Tibial artery (tissue), 4 donors: ENCODE measurements at places on chromosomes 5 and 9.

- DNase-seq, result no peak
These were observed 14.7 kb upstream of the TDRD7 start for GRCh38 chr9:97397220-97397619.

- no peak for DNase-seq
These were observed 19.7 kb upstream of the HSDL2 start for GRCh38 chr9:112360047-112360804.

DNA sequence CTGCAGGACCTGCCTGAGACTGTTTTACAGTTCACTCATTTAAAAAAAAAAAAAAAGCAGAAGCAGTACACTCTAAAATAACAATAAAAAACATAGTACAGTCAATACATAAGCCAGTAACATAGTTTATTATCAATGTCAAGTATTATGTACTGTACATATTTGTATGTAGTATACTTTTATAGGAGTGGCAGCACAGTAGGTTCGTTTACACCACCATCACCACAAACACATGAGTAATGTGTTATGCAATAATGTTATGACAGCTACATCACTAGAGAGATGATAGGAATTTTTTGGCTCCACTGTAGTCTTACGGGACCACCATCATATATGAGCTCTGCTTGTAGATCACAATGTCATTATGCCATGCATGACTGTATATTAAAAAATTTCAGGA lies 462.8 kb downstream of the ISL1 start:
- DNase-seq, result no peak

DNA sequence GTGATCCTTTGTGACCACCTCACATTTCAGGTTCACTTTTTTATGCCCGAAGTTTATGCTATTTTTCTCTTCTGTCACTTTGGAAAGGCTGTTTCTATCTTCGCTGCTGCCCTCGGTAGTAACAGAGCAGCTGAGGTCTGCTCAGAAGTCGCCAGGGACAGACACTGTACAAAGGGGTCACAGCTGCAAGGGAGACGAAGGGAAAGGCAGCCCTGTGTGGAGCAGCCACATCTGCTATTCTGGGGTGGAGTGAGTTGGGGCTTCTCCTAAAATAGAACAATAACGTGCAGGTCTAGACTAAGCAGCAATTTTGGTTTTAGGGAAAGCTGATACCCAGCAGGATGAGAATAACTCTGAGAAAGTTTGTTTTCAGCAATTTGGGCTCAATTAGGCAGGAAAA lies 72.5 kb downstream of the ACTL7B start:
- no peak for DNase-seq

- no peak for DNase-seq
These were observed 912.3 kb upstream of the WWC1 start for GRCh38 chr5:167378894-167379723.

- no peak for DNase-seq
These were observed 66.7 kb upstream of the CAST start for GRCh38 chr5:96595300-96596090.

- DNase-seq, result no peak
These were observed 104.2 kb downstream of the SV2C start for GRCh38 chr5:76187386-76187785.

DNA sequence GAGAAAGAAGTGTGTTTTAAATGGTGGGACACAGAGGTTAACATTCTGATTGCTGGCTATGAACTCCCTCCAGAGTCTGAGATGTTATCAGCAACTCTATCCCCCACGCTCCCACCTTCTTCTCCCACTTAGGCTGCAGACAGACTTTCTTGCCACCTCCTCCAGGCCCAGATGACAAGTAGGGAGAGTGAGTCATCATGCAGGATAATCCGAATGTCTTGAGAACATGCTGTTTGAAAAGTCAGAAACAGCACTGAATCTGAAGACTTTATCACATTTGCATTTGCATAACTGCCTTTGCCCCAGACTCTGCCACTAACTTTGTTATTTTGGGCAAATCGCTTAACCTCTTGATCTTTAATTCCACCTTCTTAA lies 139.8 kb downstream of the ESM1 start:
- no peak for DNase-seq

GRCh38 chr5:111227801-111228200 lies 3.6 kb downstream of the CAMK4 start:
- no peak for DNase-seq

GRCh38 chr9:101571114-101571513 lies 23.7 kb downstream of the PPP3R2 start:
- DNase-seq, result no peak

DNA sequence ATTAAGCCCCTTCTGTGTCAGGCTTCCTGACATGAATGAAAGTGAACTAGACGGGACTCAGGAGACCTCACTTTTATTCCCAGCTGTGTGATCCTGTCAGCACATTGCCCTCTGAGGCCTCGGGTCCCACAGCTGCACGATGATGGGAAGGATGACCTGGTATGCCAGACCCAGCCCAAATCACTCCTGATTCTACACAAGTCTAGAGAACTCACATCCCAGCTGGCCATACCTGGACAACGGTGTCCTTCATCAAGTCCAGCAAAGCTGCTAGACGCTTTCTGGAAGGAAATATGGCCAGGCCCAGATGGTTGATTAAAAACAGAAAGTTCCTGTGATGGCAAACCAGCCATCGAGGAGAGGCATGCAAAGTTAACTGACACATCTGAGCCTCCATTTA lies 118.0 kb upstream of the FSTL4 start:
- DNase-seq, result no peak

- DNase-seq, result no peak
These were observed 6.1 kb downstream of the TNFSF8 start for GRCh38 chr9:114924327-114924726.

- DNase-seq, result no peak
These were observed 5.6 kb downstream of the ADGRD2 start for GRCh38 chr9:124455820-124456219.

DNA sequence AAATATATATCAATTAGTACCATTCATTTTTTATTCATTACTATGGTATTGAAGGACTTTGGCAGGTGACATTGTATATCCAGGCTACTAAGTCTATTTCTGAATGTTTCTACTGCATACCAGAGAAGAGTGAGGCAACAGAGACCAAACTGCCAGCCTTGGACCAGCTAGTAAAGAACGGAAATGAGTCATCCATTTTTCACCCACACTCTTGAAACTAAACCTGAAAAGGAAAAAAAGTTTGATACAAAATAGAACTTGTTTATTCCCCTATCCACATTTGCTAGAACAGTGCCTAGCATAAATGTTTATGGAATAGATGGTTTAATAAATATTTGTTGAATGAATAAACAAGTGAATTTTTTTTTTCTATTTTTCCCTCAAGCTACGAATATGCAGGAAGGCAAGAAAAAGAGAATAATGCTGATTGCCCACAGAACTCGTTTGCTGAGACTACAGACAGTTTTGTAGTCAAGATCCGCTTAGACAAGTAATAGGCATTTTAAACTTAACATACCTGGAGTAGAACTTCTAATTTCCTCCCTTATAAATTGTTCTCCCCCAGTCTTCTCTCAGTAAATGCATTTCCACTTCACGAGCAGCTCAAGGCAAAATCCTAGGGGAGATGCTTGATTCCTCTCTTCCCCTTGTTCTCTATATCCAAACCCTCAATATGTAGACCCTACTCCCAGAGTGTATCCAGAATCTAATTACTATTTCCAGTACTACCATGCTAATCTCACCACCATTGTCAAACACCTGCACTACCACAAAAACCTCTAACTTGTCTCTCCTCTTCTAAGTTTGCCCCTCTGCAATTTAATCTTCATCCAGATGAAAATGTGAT lies 146.2 kb upstream of the RASA1 start:
- peak; percentile 42 for DNase-seq

DNA sequence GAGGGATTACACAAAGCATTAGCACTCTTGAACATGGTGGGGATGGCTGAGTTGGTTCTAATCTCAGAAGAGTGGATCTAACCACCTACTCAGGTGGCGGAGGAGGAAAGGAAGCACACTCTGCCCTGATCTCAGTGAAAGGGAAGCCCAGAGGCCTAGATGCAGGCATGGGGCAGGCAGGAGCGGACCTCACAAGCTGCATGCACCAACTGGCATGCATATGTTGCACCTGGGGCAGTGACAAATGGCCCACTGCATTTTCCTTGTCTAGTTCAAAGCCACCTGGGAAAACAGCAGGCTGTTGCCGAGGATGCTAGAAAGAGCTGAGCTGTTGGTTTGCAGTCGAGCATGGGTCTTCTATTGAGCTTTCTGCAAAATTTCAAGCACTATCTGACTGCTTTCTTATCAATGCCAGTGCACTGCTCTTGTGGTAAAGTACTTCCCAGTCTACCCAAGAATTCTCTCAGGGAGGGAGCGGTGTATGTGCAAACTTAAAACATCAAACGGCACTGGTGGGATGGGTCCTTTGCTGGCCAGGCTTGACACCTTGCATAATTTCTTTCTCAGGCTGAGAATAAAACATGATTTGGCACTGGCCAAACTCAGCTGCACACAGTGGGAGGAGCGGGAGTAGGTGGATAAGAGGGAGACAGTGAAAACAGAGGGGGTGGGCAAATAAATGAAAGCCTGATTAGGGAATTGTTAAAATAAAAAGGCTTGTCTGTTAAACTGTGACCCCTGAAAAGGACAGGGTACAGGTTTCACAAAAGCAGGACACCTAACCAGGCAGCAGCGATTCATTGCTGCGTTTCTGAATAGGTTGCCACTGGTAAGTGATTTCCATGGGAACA lies 108.9 kb downstream of the MARCHF3 start:
- no peak for DNase-seq

DNA sequence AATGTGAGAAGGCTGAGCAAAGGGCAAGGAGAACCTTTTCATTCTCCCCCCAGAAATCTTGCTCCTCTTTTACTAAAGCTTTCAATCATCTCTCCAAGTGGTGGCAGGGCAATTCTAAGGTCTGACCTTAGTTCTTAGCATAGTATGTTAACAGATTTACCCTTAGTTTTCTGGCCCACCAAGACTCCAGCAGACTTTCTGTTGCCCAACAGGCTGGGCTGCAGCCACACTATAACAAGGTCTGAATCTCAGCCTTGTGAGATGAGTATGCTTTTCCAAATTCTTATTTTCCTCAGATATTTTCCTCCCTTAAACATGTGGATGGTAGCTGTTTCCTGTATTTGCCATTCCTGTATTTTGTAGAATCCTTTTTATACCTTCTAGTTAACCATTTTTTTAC lies 69.5 kb downstream of the NIPBL start:
- no peak for DNase-seq

DNA sequence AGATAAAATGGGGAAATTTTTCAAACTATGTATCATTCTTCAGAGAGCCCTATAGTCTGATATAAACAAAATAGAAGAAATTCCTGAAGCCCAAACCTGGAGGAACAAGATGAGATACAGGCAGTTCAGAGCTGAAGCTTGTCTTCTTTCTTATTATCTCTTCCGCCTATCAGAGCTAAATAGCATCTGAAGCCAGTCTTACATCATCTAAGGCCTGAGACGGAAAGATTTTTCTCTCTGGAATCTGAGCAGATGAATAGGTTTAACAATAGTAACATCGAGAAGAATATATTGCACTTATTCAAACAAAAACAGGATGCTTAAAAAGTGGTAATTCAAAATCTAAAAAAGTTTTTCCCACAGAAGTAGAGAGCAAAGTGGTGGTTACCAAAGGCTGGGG lies 59.8 kb downstream of the LPAR1 start:
- no peak for DNase-seq

- DNase-seq, result no peak
These were observed 257.8 kb downstream of the KIAA0825 start for GRCh38 chr5:94360382-94361130.

DNA sequence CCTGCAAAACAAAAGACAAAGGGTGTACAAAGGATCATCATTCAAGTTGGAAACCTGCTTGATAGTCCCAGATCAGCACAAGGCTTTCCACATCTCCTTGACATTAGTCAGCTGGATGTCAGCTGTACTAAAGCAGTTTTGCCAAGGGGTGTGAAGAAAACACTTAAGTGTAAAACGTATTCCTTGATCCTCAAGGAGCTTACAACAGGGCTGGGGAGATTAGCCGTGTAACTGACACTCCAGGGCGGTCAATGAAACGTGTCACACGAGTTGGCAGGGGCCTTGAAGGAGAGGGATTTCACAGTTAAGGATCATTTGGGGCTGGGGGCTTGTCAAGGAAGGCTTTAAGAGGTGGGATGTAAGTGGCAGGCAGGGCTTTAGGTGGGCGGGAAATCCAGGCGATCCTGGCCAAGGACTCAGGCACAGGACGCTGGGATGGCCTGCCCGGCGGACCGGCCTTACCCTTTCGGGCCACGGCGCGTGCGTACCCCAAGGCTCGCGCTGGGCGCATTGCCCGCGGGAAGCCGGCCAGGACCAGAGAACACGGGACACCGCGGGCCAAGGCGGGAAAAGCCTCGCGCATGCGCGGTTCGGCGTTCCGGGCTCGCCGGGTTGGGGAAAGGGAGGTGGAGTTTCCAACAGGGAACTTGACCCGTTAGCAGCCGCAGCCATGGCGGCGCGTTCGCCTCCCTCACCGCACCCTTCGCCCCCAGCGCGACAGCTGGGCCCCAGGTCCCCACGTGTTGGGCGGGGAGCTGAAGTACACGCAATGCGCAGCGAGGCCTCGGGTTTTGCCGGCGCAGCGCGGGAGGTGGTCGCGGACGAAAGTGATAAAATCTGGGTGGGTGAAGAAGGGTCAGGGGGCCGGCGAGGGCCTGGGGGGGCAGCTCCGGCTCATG lies at the start of gene CNTLN:
CNTLN (plus strand) TSS at position 645 of the 899 bp plus-strand sequence; CDS start at position 671, 26 bp downstream.
- DNase-seq, result peak; percentile 98

- no peak for DNase-seq
These were observed 24.9 kb downstream of the LPCAT1 start for GRCh38 chr5:1498623-1499416.

- no peak for DNase-seq
These were observed 16.3 kb downstream of the PAM start for GRCh38 chr5:102771435-102771834.

- DNase-seq, result no peak
These were observed 98.4 kb upstream of the CAST start for GRCh38 chr5:96563816-96564215.

- DNase-seq, result no peak
These were observed 902 bp downstream of the BDP1 start for GRCh38 chr5:71456362-71456743.

- DNase-seq, result no peak
These were observed 8.4 kb downstream of the TPPP start for GRCh38 chr5:684751-685216.

DNA sequence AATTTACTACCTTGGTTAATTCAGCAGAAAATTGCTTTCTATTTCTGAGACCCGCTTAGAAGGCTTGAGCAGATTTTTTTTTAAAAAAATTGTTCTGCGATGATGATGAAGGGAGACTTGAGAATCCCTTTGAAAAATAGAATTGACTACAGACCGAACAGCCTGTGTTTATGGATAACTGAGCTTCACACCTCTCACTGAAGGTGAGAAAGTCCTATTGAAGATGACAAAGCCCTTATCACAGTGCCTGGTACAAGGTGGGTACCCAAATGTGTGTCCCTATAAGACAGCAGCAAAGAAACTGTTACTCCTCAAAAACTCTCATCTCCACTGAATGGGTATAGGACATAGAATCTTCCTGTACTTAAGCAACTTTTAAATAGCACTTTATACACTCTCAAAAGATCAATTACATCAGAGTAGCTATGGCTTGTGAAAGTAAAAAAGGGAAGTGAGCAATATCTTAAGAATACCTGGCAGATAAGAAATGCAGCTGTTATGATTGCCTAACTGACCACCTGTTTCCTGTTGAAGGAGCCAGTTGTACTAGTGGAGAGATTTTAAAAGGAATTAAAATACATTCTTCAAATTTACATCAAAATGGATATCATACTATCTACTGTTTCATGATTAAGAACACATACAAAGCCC lies 419.7 kb downstream of the CHSY3 start:
- no peak for DNase-seq

- no peak for DNase-seq
These were observed 7.6 kb downstream of the SPACA9 start for GRCh38 chr9:132886334-132886725.
